ENCODE measurements at places on chromosomes 5 and 9. TPM values are rescaled to one million over a fixed set of nuclear protein-coding genes. Genes with fewer than 3 reads are reported as not detected.
A peak's percentile ranks its signal among the peaks of the same experiment; 100 is the strongest.

GRCh38 chr9:2939368-2939767 is 95.5 kb upstream of the PUM3 start:
- no peak for DNase-seq

- peak; percentile 96 for DNase-seq
Measured at GRCh38 chr5:95857185-95857945, 34.8 kb upstream of the GLRX start.

- no peak for DNase-seq
Measured at GRCh38 chr9:13143281-13143680, 136.2 kb downstream of the MPDZ start.

DNA sequence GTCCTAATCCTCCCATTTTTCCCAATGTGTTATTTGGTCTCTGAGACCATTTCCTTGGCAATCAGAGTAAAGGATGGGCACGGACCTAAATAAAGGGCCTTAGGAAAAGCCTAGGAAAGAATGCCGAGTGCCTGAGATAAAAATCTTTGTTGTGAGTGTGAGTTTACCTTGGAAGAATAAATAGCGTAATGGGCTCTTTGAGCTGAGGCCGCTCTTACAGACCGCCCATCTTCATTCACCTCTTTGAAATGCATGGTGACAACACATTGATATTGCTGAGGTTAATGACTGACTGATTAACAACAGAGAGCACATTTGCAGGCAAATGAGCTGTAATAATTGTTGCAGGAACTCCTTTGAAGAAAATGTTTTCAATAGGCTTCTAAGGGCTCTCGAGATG is 1967.1 kb upstream of the WWC1 start:
- no peak for DNase-seq

DNA sequence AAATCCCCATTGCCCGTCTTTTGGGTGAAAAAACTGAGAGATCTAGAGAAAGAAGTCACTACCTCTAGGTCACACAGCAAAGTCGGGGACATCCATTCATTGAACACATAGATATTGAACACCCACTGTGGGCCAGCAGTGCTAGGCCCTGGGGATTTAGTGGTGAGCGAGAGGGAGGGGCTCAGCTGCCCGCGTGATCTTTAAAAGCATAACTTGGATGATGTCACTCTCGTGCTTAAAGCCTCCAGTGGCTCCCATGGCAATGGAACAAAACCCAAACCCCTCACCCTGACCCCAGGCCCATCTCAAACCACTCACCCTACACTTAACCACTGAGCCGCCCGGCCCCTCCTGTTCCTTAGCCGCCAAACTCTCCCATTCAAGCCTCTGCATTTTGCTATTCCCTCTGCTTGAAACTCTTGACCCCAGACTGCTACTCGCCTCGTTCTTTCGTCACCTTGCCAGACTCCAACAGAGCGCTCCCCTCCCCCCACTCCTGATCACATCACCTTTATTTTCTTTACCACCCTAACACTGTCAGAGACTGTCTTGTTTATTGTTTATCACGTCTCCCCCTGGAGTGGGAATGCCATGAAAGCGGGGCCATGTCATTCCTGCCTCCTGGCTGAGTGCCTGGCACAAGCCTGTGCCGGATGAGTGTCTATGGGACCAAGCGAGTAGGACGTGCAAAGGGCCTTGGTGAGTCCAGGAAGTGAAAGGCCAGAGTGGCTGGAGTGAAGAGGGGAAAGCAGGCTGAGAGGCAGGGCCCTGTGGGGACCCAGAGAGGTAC is 710 bp upstream of the PIP5KL1 start:
- DNase-seq: no peak

GRCh38 chr9:128091144-128091543 is 23.1 kb downstream of the SLC25A25 start:
- DNase-seq: no peak

- no peak for DNase-seq
Measured at GRCh38 chr9:137310189-137311052, 8.3 kb upstream of the NRARP start.

DNA sequence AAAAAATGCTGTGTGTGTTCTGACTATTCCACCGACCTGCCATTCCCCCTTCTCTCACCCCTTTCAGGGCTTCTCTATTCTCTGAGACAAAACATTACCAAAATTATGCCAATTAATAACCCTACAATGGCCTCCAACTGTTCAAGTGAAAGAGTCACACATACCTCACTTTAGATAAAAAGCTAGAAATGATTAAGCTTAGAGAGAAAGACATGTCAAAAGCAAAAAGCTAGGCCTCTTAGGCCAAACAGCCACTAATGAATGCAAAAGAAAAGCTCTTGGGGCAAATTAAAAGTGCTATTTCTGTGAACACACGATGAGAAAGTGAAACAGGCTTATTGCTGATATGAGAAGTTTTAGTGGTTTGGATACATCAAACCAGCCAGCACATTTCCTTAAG is 279.6 kb upstream of the GRAMD2B start:
- no peak for DNase-seq

DNA sequence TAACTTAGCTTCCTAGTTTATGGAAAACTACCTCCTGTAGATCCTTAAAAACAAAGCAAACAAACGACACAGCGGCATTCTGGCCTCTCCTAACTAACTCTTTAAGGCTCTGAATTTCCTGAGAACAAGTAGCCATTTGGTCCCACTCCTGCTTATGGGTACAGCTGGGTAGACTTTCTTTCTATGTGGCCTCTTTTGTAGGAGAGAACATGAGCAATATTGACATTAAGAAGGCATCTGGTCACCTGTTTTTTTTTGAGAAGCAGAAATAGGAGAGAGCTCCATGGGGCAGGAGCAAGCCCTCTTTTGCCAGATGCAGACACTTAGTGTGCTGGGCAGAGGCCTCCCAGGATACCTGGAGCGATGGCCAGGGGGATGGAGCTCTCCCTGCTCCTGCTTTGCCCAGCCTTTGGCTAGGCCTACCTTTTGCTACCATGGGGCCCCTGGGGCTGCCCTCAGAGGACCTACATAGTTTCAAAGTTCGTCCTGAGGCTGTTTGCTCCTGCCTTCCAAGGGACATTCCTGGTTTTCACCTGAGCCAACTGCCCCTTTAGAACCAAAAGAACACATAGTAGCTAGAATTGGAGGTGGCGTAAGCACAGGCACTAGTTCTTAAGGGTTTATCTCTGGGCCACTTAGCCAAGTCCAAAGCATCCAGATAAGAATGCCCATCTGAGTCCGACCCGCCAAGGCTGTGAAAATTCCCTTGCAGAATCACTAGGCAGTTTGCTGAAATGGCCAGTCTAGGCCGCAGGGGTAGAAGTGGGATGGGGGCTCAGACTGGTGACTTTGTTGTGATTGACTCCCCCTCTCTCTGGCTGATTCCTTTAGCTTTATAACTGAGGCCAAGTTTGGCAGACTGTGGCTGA is 2.4 kb upstream of the STC2 start:
- no peak for DNase-seq

DNA sequence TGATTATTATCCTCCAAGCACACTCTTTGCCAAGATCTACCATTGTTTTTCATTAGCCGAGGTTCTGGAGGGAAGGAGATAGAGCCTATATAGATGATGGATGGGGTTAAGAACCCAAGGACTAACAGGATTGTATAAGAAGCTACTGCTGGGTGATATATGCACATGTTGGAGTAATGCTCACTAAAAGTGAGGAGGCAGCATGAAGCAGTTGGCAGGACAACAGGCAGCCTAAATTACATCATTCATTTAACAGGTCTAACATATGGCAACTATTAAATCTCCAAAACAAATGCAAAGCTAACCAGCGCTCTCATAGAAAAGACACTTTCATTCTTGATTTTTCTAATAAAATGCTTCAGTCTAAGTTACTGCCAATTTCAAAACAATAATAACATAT is 293.2 kb downstream of the EPB41L4A start:
- DNase-seq: no peak

- DNase-seq: no peak
Measured at GRCh38 chr9:131335368-131335755, 45.8 kb downstream of the PLPP7 start.

DNA sequence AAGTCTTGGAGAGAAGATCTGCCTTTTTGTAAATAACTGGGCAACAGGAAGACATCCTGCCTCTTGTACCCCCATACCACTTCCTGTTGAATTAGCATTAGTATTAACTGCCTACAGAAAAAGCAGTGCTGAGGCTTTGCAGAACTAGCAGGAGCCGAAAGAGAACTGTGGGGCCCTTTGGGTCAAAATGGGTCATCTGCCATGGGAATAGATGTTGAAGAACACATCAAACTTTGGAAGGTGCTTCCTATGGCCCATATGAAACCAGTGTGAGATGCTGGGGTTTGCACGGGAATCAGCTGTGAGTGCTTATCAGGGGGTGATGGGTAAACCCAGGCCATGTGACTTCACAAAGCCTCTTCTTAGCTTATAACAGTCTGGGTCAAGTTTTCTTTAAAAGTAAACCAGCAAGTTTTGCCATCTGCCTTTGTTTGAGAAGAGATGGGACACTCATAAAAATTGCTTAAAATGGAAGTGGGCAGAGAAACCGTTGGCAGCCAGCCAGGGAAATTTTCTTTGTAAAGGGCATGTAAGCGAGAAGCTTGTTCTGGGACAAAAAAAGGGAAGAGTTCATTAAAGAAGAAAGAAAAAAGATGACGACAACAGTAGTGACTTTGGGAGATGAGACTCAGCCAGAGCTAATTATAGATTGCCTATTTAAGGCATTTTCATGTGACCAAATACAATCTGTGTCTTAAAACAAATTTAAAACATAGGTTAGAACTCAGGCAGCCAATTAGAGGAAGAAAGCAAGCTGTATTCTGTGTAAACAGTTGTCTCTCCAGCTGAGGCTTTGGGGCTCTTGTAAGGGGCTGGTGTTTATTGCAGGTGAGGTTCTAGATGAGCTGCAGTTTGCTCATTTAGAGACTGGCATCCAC is 4.4 kb downstream of the SLC25A25 start:
- peak; percentile 67 for DNase-seq

DNA sequence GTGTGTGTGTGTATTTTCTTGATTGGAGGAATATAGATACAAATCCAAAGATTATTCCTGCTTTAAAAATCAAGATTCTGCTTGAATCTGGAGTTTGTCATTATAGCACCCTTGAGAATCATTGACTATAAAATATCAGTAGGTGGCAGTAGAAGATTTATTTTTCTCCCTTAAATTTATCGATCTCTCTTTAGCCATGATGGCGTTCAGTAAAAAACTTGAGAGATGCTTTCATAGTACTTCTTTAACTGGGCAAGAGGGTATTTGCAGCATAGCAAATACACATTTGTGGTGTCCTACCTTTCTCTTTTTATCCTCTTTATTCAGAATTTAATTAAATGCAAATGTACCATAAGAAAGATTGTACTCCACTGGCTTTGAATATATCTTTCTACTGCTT is 307.7 kb downstream of the ADGRV1 start:
- DNase-seq: no peak

DNA sequence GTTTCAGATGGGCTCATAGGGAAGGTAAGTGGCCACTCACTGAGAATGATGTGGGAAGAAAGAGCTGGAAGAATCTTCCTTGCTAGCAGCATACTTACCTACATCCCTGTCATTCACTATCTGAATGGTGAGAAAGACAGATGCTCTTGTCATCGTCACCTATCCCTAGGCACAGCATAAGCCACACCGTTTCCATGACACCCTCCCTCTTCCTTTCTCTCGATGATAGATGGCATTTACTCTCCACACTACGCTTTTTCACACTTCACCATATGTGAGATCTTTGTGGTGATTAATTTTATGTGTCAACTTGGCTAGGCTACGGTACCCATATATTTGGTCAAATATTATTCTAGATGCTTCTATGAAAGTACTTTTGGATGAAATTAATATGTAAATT is 44.4 kb upstream of the FER start:
- no peak for DNase-seq

DNA sequence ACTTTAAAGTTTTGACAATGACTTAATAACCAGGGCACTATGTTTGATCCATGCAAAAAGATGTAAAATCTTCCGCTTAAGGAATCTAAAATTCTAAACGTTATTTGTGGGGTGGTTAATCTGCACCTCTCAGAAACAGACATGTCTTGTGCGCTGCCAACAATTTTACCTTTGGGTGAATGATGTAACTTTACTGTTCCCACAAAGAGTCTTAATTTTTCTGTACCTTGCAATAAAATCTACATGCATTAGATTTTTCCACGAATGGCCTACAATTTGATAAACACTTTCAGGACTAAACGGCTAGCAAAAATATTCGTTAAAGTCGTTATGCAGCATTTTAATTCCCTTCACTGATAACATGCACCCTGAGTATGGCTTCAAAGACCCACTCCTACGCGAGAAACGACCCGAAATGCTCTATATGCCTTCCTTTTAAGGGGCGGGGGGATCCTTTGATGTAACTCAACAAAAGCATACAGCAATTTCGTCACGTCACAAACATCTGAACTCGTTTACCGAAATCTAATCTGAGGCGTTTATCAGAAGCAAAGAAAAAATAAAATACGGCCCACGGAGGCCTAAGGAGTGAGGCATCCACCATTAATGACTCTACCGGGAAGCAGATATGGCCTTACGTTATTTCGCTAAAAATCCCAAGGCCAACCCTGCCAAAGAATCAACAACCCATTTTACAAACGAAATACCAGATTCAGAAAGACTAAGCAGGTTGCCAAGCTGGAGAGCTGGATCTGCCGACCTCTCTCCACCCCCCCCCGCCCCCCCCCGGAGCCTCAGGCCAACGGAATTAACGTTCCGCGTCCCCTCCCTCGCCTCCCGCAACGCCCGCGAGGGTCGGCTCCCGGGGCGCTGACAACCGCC is 621 bp downstream of the AK6 start:
- DNase-seq: no peak

DNA sequence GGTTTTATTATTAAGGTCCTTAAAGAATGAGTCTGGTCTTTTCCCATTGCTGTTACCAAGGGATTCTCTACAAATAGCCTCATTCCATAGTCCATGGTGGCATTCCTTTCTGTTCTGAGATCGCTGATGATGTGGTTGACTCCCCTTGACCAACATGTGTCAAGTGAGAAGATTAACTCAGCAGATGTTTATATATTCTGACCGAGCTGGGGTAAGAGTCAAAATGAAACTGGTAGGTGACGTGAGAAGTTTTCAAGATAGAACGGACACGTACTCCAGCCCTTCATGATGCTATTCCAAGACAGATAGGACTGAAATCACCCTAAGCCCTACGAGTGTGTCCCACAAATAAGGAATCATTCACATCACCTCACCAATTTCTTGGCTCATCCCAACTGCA is 155.5 kb upstream of the WWC1 start:
- DNase-seq: no peak

DNA sequence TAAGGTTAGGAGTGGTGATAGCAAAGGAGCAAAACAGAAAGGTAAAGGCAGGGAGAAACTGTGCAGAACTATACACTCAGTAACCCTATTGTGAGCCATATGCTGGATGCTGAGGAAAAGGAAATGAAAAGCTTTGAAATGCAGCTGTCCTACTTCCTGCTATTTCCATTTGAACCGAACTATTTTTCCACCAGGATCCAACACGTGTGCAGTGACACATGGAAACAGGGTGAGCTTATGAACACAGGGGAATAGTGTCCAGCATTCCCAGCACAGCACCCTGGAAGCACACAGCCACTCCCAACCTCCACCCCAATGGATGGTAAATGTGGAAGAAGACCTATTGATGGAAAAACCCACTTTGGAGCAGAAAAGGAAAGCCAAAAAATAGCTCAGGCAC is 69.0 kb upstream of the SLC12A2 start:
- no peak for DNase-seq

GRCh38 chr5:122398016-122398415 is 86.0 kb downstream of the SNCAIP start:
- no peak for DNase-seq

GRCh38 chr9:134733480-134734232 is 92.1 kb downstream of the COL5A1 start:
- no peak for DNase-seq

- no peak for DNase-seq
Measured at GRCh38 chr5:37568893-37569292, 189.8 kb downstream of the WDR70 start.

The PTGES2 gene
- total RNA-seq: 95.2 TPM

The SLC2A8 gene
- total RNA-seq: 25.1 TPM

The FBLL1 gene
- not detected for total RNA-seq

The CD180 gene
- 0.22 TPM for total RNA-seq
